Activated T-helper 2 cell treated with anti-CD3 and anti-CD28 coated beads, Interferon-gamma antibody, Interleukin-2, Interleukin-4, amounts not matched to agents 10 μg/mL and 5 μg/mL and 100 μg/mL, durations not matched to agents 14 hours and 24 hours and 36 hours (primary cell): ENCODE measurements at places on chromosomes 3 and 15. TPM values are rescaled to one million over a fixed set of nuclear protein-coding genes. Genes with fewer than 3 reads are reported as not detected.

EFHB gene
- total RNA-seq: 0.94 TPM in 1 of 2 replicates, not detected in the other

MAP6D1 gene
- total RNA-seq: 1.1 and 2.9 TPM in 2 replicates

PRSS50 gene
- total RNA-seq: not detected in 2 replicates

SLC51A gene
- total RNA-seq: not detected in 2 replicates

MYLK gene
- total RNA-seq: 0.16 TPM in 1 of 2 replicates, not detected in the other

GP5 gene
- total RNA-seq: 0.23 and 0.28 TPM in 2 replicates

FSTL1 gene
- total RNA-seq: 0.14 and 0.16 TPM in 2 replicates

SERINC4 gene
- 0.28 and 0.57 TPM in 2 replicates for total RNA-seq

LMAN1L gene
- 0.32 TPM in 1 of 2 replicates, not detected in the other for total RNA-seq

RFT1 gene
- total RNA-seq: 36.4 and 38.8 TPM in 2 replicates

ITGB5 gene
- 3.3 and 4.3 TPM in 2 replicates for total RNA-seq

TMEM43 gene
- 36.7 and 39.2 TPM in 2 replicates for total RNA-seq

P2RY12 gene
- not detected in 2 replicates for total RNA-seq

PLA2G4D gene
- total RNA-seq: not detected in 2 replicates

CCDC13 gene
- 0.44 TPM in 1 of 2 replicates, not detected in the other for total RNA-seq

SPINK8 gene
- total RNA-seq: not detected in 2 replicates

USP50 gene
- total RNA-seq: not detected in 2 replicates

POPDC2 gene
- total RNA-seq: 0.74 and 0.94 TPM in 2 replicates

CPLX3 gene
- 0.16 TPM in 1 of 2 replicates, not detected in the other for total RNA-seq

PHLDB2 gene
- total RNA-seq: 0.80 and 0.94 TPM in 2 replicates

GP9 gene
- total RNA-seq: not detected in 2 replicates

CHRNB4 gene
- total RNA-seq: not detected in 2 replicates

SNX22 gene
- 0.98 and 1.4 TPM in 2 replicates for total RNA-seq

TEX55 gene
- total RNA-seq: not detected in 2 replicates

C3orf38 gene
- total RNA-seq: 23.1 and 25.4 TPM in 2 replicates

SPSB4 gene
- total RNA-seq: not detected in 2 replicates

SMAD6 gene
- 0.43 and 0.57 TPM in 2 replicates for total RNA-seq

DNAJA4 gene
- total RNA-seq: 57.4 and 60.0 TPM in 2 replicates

SLC12A1 gene
- not detected in 2 replicates for total RNA-seq

SCN11A gene
- 0.02 TPM in 2 replicates for total RNA-seq

SLCO2A1 gene
- not detected in 2 replicates for total RNA-seq

GOLGA6A gene
- total RNA-seq: not detected in 2 replicates

CHRNA7 gene
- total RNA-seq: 0.09 and 0.25 TPM in 2 replicates

SLC7A14 gene
- total RNA-seq: not detected in 2 replicates

VGLL3 gene
- not detected in 2 replicates for total RNA-seq

NEK10 gene
- 0.80 and 0.84 TPM in 2 replicates for total RNA-seq

FGF7 gene
- total RNA-seq: not detected in 2 replicates

NR2E3 gene
- total RNA-seq: not detected in 2 replicates

FBXO40 gene
- not detected in 2 replicates for total RNA-seq

COL6A6 gene
- not detected in 2 replicates for total RNA-seq

HRG gene
- total RNA-seq: not detected in 2 replicates

FSD2 gene
- total RNA-seq: not detected in 2 replicates

ARRDC4 gene
- 0.14 and 0.27 TPM in 2 replicates for total RNA-seq
